Substantia nigra (tissue), 51 donors: ENCODE measurements at places on chromosomes 2 and 18.

DNA sequence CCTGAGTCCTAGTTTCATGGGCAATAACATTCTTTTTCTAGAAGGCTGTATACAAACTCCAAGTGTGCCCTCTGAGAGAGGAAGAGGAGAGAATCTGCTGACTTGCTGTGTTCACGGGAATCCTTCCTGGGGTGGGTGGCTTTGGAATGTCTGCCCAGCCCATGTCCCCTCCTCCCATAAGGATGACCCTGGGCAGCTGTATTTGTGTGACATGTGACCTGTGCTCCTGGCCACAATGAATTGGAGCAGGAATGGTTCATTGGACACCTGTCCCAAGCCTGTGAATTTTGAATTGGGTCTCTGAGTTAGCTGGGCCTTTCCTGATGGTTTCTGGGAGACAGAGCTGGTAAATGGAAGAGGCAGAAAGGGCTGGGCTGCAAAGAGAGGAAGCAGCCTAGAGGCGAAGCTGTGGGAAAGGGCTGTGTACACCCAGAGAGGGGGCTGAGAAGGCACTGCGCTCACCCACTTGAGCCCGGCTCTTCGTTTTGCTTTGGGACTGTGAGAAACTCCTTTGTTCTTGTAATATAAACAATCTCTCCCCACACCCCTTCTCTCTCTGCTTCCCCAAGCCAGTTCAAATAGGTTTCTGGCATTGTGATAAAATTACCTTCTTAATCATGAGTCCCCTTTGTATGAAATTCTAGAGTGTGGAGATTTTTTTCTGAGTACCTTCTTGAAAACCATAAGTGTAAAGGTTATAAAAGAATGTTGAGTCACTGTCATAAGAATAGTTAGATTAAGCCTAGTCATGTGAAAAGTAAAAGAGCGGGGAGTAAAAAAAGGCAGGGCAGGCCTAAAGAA lies 49.8 kb downstream of the SLC4A5 start:
- DNase-seq: no peak

GRCh38 chr2:98477036-98477435 lies 32.4 kb downstream of the INPP4A start:
- no peak for DNase-seq

DNA sequence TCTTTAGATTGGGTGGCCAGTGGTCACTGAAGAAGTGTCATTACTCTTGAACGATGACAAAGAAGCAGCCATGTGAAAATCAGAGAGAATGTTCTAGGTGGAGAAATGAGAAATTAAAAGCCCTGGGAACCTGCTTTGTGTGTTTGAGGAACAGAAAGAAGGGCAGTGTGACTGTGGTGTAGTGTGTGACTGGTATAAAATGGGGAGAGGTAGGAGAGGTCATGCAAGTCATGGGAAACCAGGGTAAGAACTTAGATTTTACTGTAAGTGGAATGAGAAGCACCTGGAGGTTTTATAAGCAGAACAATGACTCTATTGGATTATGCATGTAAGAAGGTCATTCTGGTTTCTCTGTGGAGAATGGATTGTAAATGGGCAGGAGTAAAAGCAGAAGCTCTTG lies 12.2 kb downstream of the ICOS start:
- DNase-seq: no peak

DNA sequence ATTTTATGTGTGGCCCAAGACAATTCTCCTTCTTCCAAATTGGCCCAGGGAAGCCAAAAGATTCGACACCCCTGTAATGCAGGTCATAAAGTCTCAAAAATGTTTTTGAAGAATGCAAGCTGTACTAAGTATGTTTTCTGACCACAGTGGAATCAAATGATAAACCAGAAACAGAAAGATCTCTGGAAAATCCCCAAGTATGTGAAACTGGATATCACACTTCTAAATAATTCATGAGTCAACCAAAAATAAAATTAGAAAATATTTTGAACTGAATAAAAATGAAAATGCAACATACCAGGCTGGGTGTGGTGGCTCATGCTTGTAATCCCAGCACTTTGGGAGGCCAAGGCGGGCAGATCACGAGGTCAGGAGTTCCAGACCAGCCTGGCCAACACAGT lies 34.1 kb upstream of the UBE2F start:
- no peak for DNase-seq
